Uterus (tissue), 4 donors: ENCODE measurements at places on chromosomes 2 and 18. TPM values are rescaled to one million over a fixed set of nuclear protein-coding genes. Genes with fewer than 3 reads are reported as not detected.

GRCh38 chr2:128777196-128778035, 458.7 kb upstream of the HS6ST1 start:
- no peak for DNase-seq

PRSS56 gene
- total RNA-seq, result not detected

- DNase-seq, result no peak
Measured at GRCh38 chr2:1607971-1608688, 136.2 kb downstream of the PXDN start.

CCDC150 gene
- total RNA-seq, result 2.3 TPM

STRADB gene
- 27.2 TPM for total RNA-seq

DNA sequence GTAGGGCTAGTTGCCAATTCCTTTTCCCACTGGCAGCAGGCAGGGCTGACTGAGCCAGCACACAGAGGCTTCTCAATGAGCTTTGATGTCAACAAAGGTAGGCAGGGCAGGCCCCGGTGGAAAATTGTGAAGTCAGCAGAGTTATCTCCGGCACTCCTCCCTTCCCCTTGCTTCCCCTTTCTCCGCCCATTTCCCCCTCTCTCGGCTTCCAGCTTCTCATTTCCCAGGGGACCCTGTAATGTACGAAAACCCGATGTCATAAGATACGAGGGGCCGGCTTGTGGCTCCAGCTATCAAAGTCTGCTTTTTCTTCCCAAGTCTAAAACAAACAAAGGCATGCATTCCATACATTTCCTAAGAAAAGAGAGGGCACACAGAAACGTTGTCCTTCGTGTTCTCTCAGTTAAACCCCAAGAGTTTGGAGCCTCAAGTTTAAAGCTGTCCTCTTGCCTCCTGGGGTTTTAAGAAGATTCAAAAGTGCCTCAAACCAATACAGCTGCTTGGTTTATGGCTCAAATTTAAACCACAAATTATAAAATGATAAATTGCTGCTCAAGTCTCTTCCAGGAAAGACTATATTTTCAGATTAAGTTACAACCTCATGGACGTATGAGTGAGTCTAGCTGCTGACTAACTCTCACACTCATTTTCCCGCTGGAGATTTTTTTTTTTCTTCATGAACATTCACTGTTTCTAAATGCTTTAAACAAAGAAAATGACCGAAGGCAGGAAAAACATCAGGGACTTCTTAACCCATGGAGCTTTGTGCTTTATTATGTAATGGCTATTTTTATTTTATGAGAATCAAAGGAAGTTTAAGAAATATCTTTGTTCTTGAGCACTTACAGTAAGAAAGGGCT, 27.2 kb upstream of the EML4 start:
- DNase-seq, result peak; percentile 69

- no peak for DNase-seq
Measured at GRCh38 chr2:119116411-119117295, 41.9 kb downstream of the C1QL2 start.

GRCh38 chr2:163182764-163183354, 344.3 kb upstream of the KCNH7 start:
- no peak for DNase-seq

- no peak for DNase-seq
Measured at GRCh38 chr2:134253117-134253704, 661 bp upstream of the MGAT5 start.

ALLC gene
- total RNA-seq, result not detected

DNA sequence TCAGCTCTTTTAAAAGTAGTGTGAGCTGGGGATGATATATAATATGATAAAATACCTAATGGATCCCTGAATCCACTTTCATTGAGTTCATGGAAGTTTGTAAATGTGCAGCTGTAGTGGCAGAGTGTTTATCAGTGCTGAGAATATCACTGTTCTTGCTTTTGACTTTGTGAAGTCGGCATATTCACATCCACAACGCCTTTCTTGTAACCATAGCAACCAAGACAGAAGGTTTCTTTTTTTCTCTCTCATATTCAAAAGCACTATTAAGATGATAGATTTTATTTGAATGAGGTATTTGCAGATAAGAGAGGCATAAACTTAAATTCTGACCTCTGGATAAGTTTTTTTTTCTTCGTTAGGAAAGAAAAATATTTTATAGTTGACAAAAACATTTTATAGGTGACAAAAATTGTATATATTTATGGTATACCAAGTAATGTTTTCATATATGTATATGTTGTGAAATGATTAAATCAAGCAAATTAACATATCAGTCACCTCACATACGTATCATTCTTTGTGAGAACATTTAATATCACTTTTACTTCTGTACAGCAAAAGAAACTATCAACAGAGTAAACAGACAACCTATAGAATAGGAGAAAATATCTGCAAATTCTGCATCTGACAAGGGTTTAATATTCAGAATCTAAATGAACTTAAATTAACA, 130.0 kb downstream of the PLCL1 start:
- DNase-seq, result no peak

GRCh38 chr2:197128126-197128525, 182.5 kb downstream of the ANKRD44 start:
- DNase-seq, result no peak

SATB2 gene
- 8.8 TPM for total RNA-seq

SFTPB gene
- total RNA-seq, result 1.4 TPM

- no peak for DNase-seq
Measured at GRCh38 chr2:143160732-143161707, 31.8 kb downstream of the ARHGAP15 start.

DNA sequence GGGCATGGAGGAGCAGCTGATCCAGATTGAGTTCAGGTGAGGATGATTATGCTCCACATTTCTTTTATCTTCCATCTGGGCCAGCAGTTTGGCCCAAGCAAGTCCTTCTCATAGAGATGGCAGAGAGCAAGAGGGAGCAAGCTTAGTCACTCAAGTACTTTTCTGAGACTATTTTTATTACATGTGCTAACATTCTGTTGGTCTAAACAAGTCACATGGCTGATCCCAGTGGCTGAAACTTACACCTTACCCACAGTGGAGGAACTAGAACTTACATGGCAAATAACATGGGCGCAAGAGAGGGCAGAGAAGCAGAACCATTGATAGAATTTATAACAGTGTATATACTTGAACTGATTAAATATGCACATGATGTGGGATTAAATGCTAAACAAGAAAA, 105.7 kb downstream of the KYNU start:
- DNase-seq, result no peak

GRCh38 chr2:74935975-74936391, 22.5 kb upstream of the POLE4 start:
- no peak for DNase-seq

DNA sequence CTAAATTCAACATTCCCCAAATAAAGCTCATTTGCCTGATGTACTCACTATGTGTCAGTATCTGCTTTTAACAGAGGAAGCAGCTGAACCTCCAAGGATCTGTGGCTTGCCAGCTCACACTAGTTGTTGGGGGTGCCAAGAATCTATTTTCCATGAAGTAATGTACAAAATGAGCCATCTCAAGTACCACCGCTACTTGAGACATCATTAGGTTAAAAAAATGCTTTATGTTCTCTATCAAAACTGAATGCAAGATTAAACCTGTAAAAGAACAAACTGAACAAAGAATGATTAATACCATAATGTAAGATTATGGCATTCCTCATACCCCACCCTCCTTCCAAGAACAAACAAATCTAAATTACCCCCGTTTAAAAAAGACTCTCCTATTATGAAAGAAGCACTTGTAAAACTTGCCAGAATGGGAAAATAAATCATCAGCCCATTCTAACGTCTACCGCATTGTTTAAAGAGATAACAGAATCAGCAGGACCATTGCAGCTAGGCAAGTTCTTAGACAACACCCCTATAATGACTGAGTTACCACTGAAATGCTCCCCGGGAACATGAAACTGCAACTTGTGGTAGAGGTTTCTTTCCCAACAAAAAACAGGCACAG, 471.6 kb downstream of the DLGAP1 start:
- DNase-seq, result no peak

COBLL1 gene
- total RNA-seq, result 26.3 TPM

DNA sequence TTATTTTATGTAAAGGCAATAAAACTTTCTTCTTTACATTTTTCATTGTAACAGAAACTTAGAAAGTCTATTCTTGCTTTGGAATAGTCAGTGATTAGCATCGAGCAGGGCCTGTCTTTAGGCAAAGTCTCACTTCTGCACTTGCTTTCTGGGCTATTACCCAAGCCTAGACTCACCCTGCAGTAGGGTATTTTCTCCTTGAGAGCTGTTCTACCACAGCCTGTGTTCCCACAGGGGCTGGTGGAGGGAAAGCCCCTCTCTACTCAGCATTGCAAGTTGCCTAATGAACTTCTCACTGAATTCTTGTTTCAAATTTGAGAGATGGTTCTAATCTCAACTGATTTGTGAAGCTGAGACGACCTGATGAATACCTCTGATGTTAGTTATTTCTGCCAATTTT, 111.7 kb upstream of the KLHL14 start:
- no peak for DNase-seq

DNA sequence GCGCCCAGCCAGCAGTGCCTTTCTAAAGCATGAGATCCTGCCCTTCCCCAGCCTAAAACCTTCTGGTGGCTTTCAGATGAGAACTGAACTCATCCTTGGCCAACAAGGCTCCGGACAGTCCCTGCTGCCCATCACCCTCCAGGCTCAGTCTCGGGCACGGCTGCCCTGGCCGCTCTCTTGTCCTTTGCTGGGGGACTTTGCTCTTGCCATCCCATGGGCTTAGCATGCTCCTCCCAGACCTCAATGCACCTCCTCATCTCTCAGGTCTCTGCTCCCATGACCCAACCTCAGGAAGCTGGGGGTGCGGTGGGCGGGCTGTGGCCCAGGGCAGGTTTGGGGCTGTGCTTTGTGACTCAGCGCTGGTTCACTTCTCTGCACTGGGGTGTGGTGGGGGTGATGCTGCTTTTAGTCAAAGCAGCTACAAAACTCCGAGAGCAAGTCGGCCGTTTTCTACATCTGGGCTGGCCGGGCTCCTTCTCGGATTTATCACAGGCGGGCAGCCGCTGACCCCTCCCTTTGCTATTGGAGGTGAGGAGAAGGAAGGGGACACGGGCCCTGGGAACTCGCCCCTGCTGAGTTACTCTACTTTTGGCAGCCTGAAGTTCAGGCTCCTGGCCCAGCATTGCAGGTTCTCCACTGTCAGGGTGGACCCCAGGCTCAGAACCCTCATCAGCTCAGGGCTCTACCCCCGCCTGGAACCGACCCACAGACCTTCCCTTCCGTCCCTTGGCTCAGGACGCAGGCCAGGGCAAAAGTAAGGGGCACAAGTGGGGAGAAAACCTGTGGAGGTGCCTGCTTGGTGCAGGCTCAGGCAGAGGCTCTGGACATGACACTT, 90.6 kb upstream of the TAF1B start:
- DNase-seq, result no peak

GRCh38 chr2:138237667-138238384, 263.7 kb upstream of the SPOPL start:
- DNase-seq, result no peak

- DNase-seq, result peak; percentile 27
Measured at GRCh38 chr18:45974088-45974536, 7.0 kb upstream of the EPG5 start.

DNA sequence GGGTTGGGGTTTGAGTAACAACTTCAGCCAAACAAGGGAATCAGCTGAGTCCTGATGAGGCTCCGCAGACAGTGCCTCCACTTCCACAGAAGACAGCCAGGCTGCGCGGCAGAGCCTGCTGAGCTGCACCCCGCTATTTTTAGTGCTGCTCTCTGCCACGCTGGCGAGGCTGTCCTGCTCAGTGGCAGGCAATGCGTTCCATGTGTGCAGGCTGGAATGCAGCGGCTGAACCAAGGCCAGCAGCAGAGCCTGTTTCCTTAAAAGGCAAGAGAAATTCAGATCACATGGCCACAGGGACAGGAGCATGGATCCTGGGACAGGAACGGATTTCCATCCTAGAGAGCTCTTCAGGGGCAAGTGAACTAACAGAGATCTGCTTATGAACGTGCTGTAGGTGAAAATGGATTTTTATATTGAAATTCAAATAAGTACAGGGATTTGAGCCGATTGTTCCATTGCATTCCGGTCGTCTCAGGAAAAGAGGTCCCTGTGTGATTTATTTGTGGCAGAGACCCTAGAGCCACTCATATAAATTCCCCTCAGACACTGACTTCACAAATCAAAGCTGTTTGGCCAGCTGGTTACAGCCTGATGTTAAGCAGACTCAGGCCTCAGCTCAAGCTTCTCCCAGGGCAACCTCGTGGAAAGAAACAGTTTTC, 98.7 kb downstream of the COL6A3 start:
- DNase-seq, result peak; percentile 87

SERPINB3 gene
- total RNA-seq, result not detected

GRCh38 chr2:54613794-54614257, 109.6 kb upstream of the EML6 start:
- DNase-seq, result no peak

- DNase-seq, result no peak
Measured at GRCh38 chr18:12768625-12769024, 65.8 kb downstream of the PSMG2 start.
